Activated CD8-positive, alpha-beta T cell treated with anti-CD3 and anti-CD28 coated beads for 36 hours (primary cell): ENCODE measurements at places on chromosomes 1 and 21.

DNA sequence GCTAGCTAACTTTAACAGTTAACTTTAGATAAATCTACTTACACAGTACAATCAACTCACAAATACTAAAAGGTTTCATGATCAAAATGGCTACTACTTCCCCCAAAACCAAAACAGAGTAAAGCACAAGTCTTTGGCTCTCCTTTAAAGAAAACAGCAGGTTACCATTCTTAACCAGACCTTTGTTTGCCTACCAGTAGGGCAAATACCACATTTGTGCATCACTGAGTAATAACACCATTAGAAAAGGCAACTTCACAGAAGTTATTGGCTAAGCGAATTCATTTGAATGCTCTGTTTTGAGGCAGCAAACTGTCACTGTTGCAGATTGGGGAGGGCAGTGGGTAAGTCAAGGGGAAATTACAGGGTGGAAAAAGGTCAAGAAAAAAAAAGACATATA is 17.3 kb upstream of the SERPINC1 start:
- DNase-seq = no peak

- no peak for DNase-seq
Observed at GRCh38 chr1:29390491-29391361, 154.4 kb downstream of the PTPRU start.

GRCh38 chr1:180542113-180542837 is 16.5 kb upstream of the OVAAL start:
- no peak for DNase-seq

DNA sequence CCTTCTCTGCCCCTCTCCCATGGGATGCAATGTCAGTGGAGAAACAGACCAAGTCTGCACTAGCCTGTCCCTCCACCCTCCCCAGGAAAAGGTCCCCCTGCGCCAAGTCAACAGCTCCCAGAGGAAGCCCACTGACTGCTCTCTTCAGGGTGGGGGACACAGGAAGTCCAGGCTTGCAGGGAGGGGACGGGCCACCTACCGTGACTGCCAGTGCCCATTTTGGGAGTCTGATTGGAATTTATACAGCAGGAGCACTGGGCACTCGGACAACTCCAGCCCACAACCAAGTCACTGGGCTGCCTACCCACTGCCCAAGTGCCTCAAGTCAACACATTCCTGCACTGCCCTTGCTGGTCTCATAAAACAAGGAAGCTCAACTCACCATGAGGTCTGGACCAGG is 6.1 kb downstream of the CCNL2 start:
- DNase-seq = no peak

- no peak for DNase-seq
Observed at GRCh38 chr1:60488847-60489246, 415.3 kb upstream of the C1orf87 start.

DNA sequence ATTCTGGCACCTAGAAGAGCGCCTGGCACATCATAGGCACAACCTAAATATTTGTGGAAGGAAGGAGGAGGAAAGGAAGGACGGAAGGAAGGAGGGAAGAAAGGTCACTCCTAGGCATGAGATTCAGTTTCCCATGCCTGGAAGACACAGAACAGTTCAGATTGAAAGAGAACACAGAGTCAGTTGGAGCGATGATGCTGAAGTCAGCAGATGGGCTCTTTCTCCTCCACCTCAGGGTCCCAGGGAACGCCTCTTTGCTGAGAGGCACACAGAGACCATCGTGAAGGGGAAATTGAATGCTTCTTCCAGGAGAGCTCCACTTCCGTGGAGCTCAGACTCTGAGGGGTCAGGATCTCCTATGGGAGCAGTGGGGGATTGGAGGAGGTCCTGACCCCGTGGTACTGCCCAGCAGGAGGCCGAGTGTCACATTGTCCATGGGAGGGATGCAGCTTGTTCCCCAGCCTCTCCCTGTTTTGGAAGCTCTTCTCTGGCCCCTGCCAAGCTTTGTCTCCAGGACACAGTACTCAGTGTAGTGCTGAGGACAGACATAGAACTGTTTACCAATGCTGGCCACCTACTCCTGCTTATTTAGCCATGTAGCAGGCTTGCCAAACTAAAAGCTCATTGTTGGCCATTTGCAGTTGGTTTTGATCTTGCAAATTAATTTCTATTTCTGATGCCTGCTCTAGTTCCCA is 2.4 kb downstream of the MYBPHL start:
- DNase-seq = no peak

- peak; percentile 59 for DNase-seq
Observed at GRCh38 chr1:150973836-150974579, 627 bp downstream of the CERS2 start.

DNA sequence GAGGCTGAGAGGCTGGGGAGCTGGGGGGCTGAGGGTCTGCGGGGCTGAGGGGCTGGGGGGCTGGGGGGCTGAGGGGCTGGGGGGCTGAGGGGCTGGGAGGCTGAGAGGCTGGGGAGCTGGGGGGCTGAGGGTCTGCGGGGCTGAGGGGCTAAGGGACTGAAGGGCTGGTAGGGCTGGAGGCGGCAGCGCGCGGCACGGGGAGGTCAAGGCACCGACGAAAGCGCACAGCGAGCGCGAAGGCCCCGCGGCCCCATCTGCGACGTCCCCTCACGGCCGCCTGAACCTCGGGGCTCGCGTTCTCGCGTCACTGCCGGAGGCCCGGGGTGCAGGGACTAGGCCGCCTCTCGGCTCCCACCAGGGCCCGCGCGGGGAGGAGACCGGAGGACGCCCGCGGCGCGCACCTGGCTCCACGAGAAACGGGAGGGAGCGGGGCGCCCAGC is 356 bp downstream of the INTS11 start:
- DNase-seq = no peak

DNA sequence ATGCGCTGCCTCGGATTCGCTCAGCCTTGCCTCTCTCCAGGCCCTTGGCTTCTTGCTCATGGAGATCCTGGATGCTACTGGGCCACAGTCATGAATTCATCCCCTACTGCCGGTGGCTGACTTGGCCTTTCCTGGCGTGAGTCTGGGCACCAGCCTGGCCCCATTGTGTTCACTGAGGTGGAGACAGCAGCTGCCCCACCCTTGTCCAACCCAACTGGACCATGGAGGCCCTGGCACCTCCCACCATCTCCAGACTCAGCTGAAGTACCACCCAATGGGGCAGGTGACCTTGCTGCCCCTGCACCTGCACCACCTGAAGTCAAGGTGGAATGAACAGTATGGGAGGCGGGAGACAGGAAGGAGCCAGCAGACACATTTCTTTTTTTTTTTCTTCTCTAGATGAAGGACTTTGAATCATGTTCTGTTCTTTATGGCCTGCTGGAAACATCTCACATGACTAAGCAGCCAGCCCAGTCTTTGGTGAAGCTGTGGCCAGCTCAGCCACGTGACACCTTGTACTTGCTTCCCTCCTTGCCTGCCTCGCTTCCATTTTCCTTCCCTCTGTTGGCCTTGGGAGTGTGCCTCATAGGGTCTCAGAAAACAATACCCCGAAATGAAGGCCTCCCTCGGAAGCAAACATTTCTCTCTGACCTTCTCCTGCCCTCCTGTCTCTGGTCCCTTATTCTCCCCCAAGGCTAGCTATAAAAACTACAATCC is 3.8 kb upstream of the SLC30A2 start:
- DNase-seq = no peak

GRCh38 chr1:11930571-11931445 is 3.7 kb upstream of the PLOD1 start:
- DNase-seq = no peak

DNA sequence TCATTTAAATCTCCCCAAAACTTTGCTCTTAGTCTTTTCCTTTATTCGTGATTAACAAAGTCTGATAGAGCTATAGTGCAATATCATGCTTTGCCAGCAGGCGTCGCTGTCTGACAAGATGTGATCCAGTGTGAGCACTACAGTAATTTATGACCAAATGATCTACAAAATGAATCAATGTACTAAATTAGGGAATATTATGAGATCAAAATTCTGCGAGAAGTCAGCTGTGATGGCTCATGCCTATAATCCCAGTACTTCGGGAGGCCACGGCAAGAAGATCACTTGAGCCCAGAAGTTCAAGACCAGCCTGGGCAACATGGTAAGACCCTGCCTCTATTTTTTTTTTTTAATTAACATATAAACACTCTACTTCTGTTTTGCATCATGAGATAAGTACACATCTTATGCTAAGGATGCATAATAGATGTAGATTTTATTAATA is 3.6 kb upstream of the SPSB1 start:
- DNase-seq = peak; percentile 94

DNA sequence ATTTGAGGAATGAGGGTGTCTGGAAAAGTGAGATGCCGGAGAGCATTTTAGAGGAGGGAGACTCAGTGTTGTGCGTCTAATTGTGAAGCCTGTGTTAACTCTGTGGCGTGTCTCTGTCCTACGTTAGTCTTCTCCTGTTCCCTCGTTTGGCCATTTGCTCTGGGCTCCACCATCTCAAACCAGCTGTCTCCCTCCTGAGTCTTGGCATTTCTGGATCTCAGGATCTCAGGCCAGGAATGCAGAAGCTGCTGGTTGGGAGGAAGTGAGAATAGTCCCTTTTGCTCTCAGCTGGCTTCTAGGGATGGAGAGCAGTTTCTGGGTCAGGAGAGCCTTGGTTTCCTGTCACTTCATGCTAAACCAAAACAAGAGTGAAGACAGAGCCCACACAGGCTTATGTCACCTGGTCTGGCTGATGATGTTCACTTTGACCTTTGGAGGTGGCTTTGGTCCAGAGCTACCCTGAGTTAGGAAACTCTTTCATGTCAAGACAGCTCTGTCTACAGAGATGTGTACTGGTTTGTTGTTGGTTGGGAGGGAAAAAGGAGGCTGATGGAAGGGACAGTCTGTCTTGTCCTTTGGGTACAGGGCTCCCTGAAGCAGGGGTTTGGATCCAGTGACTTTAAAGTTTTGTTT is 859 bp downstream of the NFASC start:
- no peak for DNase-seq

GRCh38 chr1:242240691-242241090 is 241.8 kb upstream of the MAP1LC3C start:
- DNase-seq = no peak

DNA sequence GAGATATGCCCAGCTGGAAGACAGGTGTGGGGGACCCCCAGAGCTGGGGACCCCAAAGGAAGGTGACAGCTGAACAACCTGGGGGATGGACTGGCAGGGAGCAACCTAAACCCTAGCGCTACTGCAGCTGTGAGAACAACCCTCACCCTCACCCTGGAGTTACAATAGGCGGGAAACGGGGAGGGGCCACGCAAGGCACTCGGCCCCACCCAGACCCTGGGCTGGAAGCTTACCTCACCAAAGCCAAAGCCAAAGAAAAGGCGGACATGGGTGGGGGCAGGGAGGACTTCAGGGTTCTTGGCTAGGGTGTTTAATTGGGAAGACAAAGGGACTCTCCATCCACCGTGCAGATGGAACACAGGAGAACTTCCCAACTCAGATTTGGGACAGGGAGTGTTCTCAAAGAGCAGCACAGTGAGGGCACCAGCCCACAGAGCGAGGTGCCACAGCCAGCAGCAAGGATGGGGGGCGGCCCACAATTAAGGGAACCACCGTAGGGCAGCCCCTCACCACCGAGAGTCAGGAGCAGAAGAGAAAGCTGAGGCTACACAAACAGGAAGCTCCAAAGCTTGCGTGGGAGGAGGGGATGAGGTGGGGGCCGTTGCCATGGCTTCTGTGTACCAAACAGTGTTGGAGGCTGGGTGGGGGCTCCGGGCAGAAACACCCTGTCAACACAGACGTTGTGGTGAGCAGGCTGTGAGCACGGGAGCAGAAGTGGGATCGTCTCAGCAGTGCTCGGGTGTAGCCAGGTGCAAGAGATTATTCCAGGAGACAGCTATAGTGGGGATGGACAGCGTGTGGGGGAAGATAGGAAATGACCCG is 1.9 kb downstream of the TAGLN2 start:
- peak; percentile 93 for DNase-seq

GRCh38 chr1:47478090-47478489 is 40.2 kb downstream of the FOXD2 start:
- DNase-seq = no peak

GRCh38 chr1:244353551-244354091 is 98.1 kb downstream of the ADSS2 start:
- DNase-seq = peak; percentile 11

DNA sequence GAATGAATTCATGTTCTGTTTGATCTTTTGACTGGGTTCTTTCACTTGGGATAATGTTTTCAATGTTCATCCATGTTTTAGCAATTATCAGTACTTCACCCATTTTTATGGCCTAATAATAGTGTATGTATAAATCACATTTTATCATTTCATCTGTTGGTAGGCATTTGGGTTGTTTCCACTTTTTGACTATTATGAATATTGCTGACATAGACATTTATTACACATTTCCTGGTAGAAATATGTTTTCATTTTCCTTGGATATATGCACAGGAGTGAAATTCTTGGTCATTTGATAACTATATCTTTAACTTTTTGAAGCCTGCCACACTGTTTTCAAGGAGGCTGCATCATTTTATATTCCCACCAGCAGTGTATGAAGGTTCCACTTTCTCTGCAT is 79.8 kb downstream of the AXDND1 start:
- DNase-seq = no peak

- no peak for DNase-seq
Observed at GRCh38 chr1:196209265-196209664, 399.0 kb downstream of the KCNT2 start.

DNA sequence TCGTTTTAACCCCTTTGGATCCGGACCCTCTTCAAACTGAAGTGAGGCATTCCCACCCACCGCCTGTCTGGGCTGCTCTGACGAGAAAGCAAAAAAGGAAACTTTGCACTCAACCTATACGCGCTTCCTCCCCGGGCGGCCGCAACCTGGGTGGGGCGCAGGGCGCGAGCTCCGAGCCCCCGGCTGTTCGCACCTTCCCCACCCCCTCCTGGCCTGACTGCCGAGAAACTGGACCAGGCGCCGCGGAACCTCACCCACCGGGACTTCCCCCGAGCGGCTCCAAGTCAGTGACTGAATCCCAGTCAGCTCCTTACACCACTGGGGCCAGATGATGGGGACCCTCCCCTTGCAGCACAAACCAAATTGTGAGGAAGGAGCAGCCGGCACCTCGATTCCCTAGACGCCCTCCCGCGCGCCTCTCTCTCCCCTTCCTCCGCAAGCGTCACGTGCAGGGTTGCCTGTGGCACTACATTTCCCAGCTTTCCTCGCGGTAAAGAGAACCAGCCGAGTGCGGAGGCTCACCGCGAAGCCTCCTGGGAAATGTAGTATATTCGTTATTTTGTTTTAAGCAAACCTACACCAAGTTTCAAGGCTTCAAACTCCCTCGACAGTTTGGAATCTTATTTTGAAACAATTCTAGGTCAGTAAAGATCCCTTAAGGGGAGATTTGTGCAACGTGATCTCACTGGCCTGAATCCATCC is at the start of gene RAB29:
RAB29 (minus strand) TSS at position 468 of the 702 bp plus-strand sequence. CDS start 526 bp downstream, outside the sequence.
- DNase-seq = peak; percentile 94

GRCh38 chr1:87242445-87243185 is 86.1 kb upstream of the LMO4 start:
- no peak for DNase-seq

DNA sequence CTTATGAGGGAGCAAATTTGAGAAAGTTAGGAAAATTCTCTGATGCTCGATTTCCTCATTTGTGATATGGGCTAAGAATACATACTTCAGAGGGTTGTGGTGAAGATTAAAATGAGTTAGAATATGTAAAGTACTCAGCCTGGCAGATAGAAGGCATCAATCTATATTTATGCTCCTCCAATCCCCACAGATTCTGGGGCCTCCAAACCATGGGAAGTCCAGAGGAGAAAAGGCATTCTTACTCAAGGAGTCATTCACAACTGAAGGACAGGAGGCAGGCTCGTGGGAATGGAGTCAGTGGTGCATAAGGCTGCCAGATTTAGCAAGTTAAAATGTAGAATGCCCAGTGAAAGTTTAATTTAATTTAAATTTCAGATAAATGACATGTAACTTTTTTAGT is 330.0 kb upstream of the POU3F1 start:
- no peak for DNase-seq

GRCh38 chr1:93662481-93663207 is 19.0 kb downstream of the BCAR3 start:
- no peak for DNase-seq
